ENCODE measurements at places on chromosomes 1 and 21.

- DNase-seq: no peak
These were observed 5.8 kb downstream of the COG2 start for GRCh38 chr1:230648114-230648513.

- DNase-seq: peak; percentile 87
These were observed 63.3 kb upstream of the WDR26 start for GRCh38 chr1:224497714-224498573.

- no peak for DNase-seq
These were observed 580 bp downstream of the VWA1 start for GRCh38 chr1:1435911-1436629.

GRCh38 chr1:1542766-1543705 is 2.6 kb upstream of the TMEM240 start:
- DNase-seq: no peak

DNA sequence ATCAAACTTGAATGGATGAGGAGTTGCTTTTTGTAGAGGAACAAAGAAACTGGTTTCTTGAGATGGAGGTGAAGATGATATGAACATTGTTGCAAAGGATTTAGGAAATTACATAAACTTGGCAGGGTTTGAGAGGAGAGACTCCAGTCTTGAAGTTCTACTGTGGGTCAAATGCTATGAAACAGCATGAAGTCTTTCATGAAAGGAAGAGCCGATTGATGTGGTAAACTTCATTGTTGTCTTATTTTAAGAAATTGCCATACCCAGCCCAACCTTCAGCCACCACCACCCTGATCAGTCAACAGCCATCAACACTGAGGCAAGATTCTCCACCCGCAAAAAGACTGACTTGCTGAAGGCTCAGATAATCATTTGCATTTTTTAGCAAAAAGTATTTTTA is 52.2 kb downstream of the SIPA1L2 start:
- no peak for DNase-seq

- no peak for DNase-seq
These were observed 73.2 kb downstream of the SSBP3 start for GRCh38 chr1:54332781-54333585.

- DNase-seq: no peak
These were observed 8.9 kb downstream of the MKNK1 start for GRCh38 chr1:46595127-46595526.

- no peak for DNase-seq
These were observed 49.3 kb downstream of the KAZN start for GRCh38 chr1:14647777-14648176.

DNA sequence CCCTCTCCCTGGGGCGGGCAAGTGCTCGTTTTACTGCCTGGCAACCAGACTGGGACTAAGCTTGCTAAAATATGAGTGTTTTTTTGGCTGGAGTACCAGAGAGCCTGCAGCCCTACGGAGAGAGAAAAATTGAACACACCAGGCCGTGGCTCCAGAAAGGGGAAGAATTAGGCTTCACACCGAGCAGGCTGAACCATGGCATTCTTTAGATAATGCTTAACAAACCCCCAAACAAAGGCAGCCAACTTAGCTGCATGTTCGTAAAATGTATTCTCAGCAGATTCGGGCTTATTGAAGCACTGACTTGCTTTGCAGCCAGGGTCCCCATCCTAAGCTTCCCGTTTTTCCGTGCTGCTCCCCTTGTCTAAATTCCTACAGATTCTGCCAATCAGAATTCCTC is 76.6 kb downstream of the LMX1A start:
- no peak for DNase-seq

GRCh38 chr1:70140894-70141293 is 64.5 kb downstream of the LRRC40 start:
- peak; percentile 6 for DNase-seq

DNA sequence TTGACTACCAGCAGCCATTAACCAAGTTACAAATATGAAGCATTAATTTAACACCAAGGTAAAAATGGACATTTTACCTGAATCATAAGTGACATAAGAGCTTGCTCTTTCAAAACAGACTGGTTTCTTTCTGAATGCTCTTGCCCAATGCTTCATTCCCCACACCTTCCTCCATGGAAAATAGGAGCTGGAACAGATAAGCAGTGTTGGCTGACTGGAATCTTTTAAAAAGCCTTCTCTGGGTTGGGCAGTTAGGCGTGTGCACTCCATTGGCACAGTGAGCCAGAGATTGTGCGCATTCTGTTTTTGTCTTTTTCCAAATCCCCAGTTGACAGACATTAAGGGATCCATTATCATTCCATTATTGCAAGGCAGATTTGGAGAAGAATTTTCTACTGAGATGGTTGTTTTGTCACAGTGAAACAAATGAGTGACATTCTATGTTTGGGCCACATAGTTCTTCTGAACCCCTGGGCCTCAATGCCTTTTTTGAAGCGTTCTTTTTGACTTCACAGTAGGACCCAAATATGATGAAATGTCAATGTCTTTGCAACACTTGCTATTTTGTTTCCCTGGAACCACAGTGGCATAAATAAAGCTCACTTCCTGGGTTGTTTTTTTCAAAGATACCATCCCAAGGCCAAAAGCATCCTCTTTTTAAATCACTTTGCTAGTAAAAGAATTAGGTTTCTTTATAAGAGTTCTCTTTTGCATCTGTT is 32.3 kb downstream of the LRRC8B start:
- no peak for DNase-seq

GRCh38 chr1:179814546-179814838 is 63.1 kb downstream of the TOR1AIP2 start:
- no peak for DNase-seq

- DNase-seq: peak; percentile 24
These were observed 299.7 kb downstream of the HMCN1 start for GRCh38 chr1:186033847-186034271.

GRCh38 chr1:12634696-12635202 is 9.1 kb upstream of the AADACL4 start:
- no peak for DNase-seq

GRCh38 chr1:6261615-6261995 is 707 bp upstream of the GPR153 start:
- no peak for DNase-seq

DNA sequence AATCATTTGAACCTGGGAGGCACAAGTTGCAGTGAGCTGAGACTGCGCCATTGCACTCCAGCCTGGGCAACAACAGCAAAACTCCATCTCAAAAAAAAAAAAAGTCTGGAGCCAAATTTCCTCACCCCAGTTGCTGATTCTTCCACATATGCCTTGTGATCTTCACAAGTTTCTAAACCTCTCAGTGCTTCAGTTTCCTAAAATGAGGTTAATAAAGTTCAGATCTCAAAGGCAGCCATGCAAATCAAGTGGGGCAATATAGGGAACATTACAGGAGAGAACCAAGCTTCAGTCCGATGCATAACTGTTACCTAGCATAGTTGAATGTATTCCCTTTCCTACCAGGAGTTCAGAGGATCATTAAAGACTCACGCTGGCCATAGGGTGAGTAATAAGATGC is 4.8 kb downstream of the ITLN1 start:
- no peak for DNase-seq

DNA sequence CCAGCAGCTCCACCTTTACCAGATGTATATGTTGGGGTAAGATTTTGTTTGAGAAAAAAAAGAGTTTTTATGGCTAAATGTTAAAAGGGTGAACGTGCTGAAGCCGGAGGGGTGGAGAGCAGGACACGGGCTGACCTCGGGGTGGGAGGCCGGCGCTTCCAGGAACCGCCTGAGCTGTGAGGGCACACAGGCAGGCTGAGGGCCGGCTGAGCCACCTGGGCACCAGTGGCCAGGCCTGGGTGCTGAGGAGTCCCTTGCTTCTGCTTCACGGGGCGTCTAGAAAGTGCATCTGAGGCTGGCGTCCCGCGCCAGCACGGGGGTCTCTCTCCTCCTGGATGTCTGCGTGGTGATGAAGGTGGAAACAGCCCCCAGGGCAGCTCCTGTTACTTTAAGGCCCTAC is 33.6 kb upstream of the ADARB1 start:
- no peak for DNase-seq

GRCh38 chr1:87512431-87512830 is 183.8 kb downstream of the LMO4 start:
- DNase-seq: peak; percentile 45

- no peak for DNase-seq
These were observed 13.9 kb downstream of the PALMD start for GRCh38 chr1:99659755-99660210.

GRCh38 chr21:24123785-24124184 is 1483.5 kb downstream of the MRPL39 start:
- no peak for DNase-seq

- DNase-seq: no peak
These were observed 85.7 kb upstream of the ABCD3 start for GRCh38 chr1:94332516-94332915.

DNA sequence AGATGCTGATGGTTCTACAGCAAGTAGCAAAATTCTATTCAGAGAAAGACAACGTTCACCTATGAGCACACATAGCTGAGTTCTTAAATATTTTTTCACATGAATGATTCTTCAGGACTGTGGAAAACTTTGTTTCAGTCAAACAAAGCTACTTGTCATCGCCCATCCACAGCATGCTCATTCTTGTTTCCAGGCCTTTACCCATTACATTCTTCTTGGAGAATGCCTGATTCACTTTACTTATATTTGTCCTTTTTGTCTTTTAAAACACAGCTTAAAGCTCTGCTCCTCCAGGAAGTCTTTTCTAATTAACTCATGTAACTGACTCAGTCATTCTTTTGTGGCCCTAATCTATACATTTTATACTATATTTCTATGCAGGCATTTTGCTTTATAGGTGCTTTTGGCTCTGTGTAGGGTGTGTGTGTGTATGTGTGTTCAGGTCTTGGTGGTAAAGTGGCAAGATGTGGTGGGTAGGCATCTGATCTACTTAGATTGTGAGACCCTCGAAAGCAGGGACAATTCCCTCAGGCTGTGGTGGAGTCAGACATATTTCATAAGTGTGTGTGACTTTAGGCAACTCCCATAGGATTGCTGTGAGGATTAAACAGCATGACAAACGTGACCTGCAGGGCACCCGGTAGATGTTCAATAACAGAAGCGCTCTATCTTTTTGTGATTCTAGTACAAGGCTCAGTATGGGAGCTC is 11.8 kb upstream of the MARK1 start:
- peak; percentile 6 for DNase-seq

GRCh38 chr1:109873278-109874175 is 37.1 kb upstream of the CSF1 start:
- DNase-seq: peak; percentile 65

GRCh38 chr1:41699861-41700248 is 215.4 kb upstream of the EDN2 start:
- no peak for DNase-seq

- DNase-seq: no peak
These were observed 15.9 kb downstream of the SYT2 start for GRCh38 chr1:202694314-202694713.

DNA sequence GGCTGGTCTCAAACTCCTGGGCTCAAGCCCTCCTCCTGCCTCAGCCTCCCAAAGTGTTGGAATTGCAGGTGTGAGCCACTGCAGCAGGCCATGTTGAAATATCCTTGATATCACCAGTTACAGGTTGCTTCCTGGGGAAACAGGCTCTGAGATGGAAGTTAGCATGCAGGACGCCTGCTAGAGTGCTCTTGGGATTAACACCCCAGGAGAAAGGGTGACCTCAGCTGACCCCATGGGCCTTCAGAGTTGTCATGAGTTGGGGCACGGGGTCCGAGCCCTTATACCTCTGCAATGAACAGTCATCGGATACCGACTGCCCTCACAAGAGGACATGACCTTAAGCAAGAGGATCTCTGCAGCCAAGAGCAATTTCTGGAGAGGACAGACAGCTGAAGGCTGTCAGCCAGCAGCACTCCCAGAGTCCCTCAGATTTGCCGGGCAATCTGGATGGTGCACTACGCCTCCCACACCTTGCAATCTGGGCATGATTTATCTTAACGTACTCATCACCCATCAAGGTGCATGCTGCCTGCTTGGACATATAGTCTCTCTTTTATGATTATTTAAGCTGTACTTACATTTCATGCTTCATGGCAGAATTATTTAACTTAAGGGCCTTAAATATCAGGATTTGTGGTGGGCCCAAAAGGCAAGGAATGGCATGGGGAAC is 134.6 kb downstream of the ADSS2 start:
- no peak for DNase-seq

- no peak for DNase-seq
These were observed 40.1 kb downstream of the EVA1C start for GRCh38 chr21:32452641-32453040.

DNA sequence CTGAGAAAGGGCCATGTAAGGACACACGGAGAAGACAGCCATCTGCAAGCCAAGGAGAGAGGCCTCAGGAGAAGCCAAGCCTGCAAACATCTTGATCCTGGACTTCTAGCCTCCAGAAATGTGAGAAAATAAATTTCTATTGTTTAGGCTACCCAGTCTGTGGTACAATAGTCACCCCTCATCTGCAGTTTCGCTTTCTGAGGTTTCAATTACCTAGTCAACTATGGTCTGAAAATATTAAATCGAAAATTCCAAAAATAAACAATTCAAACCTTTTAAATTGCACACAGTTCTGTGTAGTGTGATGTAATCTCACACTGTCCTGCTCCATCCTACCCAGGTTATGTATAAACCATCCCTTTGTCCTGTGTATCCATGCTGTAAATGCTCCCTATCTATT is 52.6 kb downstream of the ZNF644 start:
- no peak for DNase-seq

GRCh38 chr1:116130356-116130755 is 19.2 kb downstream of the MAB21L3 start:
- no peak for DNase-seq

DNA sequence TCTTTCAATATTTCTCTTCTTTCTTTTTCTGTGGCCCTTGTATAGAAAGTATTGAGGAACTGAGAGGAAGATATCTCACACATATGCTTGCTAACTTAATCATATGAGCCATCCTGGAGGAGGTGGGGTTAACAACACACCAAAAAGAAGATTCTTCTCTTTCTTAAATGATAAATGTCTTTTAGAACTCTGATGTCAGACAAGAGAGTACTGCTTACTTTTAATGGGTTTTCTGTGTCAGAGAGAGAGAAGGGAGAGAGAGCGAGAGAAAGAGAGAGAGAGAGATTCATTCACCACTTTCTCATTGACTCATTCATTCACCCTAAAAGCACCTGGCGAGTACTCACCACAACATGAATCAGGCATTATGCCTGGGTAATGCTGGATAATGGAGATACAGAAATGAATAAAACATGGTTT is 250.3 kb upstream of the SGIP1 start:
- no peak for DNase-seq

- no peak for DNase-seq
These were observed 200.5 kb downstream of the CAMTA1 start for GRCh38 chr1:6985549-6986276.

DNA sequence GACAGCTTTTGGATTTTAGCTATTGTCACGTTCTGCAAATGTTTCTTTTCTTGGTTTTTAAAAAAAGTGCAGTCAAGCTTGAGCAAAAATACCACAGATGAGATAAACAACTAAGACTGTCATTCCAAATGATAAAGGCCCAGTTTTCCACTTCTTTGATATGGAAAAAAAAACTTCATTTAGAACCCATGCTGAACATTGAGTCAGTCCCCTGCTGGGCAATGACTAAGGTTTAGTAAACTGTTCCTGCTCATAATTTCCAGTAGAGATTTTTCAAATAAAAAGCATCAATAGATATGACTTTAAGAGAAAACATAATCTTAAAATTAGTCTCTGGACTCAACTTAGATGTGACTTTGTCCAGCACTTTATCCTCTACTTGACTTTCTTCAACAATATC is 167.9 kb upstream of the C8B start:
- DNase-seq: no peak
